ENCODE measurements at places on chromosomes 13 and 19.
A peak's percentile ranks its signal among the peaks of the same experiment; 100 is the strongest.

- H3K27ac ChIP-seq, result peak overlapping the region; percentile 61
- no peaks in the 10 kb centered on the region for H3K36me3 ChIP-seq
- no peak for DNase-seq
These were observed 20.4 kb downstream of the MYCBP2 start for GRCh38 chr13:77306458-77306857.

- H3K36me3 ChIP-seq, result no peaks in the 10 kb centered on the region
- no peaks in the 10 kb centered on the region for H3K27me3 ChIP-seq
- no peaks in the 10 kb centered on the region for H3K4me1 ChIP-seq
- no peak for DNase-seq
These were observed 27.0 kb upstream of the ARGLU1 start for GRCh38 chr13:106594980-106595379.

DNA sequence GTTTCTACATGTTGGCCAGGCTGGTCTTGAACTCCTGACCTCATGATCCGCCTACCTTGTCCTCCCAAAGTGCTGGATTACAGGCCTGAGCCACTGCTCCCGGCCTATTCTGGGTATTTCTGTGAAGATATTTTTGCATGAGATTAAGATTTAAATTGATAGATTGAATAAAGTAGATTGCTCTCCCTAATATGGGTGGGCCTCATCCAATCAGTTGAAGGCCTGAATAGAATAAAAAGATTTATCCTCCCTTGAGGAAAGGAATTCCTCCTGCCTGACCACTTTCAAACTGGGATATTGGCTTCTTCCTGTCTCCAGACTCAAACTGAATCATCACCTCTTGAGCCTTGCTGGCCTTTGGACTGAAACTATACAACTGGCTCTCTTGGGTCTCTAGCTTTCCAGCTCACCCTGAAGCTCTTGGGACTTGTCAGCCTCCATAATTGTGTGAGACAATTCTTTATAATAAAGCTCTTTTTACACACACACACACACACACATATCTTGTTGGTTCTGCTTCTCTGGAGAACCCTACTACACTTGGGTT lies 36.1 kb upstream of the CXCL17 start:
- peaks cover 42% of the 10 kb centered on the region for H3K4me1 ChIP-seq
- H3K4me3 ChIP-seq, result no peak overlapping the region
- H3K27me3 ChIP-seq, result no peaks in the 10 kb centered on the region

DNA sequence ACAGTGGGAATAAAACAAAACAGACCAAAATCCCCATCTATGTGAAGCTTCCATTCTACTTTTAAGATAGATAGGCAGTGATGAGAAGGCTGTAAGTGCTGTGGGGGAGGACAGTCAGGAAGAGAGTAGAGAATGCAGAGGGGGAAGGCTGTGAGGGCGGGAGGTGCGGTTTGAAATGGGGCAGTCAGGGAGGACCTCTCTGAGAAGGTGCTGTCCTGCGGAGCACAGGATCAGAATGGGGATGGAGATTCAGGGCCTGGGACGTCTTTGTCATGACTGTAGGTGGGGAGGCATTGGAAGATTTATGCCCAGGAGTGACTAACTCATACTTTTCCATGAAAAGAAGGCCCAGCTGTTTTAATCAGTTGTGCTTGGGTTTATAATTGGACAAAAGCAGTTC lies 3.9 kb upstream of the GPR183 start:
- H3K4me3 ChIP-seq, result no peak overlapping the region
- no peak for DNase-seq
- H3K4me1 ChIP-seq, result peaks cover 32% of the 10 kb centered on the region
- no peaks in the 10 kb centered on the region for H3K27me3 ChIP-seq
- H3K36me3 ChIP-seq, result peaks cover 5% of the 10 kb centered on the region
- H3K27ac ChIP-seq, result no peak overlapping the region

- no peaks in the 10 kb centered on the region for H3K27me3 ChIP-seq
- peaks cover 28% of the 10 kb centered on the region for H3K4me1 ChIP-seq
- no peak overlapping the region for H3K27ac ChIP-seq
- H3K4me3 ChIP-seq, result no peak overlapping the region
These were observed 162.5 kb upstream of the TSHZ3 start for GRCh38 chr19:31511696-31512095.

DNA sequence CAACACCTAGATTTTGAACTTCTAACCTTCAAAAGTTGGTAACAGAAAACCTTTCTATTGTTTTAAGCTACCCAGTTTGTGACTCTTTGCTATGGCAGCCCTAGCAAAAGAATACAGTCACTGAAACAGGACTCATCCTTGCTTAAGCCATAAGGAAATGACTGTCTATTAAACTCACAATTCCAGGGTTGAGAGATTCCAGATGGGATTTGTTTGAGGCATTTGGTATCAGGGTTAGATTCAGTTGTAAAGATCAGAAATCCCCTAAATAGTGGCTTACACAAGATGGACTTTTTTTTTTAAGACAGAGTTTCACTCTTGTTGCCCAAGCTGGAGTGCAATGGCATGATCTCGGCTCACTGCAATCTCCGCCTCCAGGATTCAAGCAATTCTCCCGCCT lies 41.1 kb upstream of the RGCC start:
- no peak overlapping the region for H3K4me3 ChIP-seq
- H3K27me3 ChIP-seq, result no peaks in the 10 kb centered on the region
- no peaks in the 10 kb centered on the region for H3K4me1 ChIP-seq
- DNase-seq, result no peak
- H3K27ac ChIP-seq, result no peak overlapping the region

GRCh38 chr13:101838323-101838722 lies 385.8 kb downstream of the ITGBL1 start:
- H3K4me1 ChIP-seq, result peaks cover 14% of the 10 kb centered on the region
- no peak overlapping the region for H3K27ac ChIP-seq
- no peaks in the 10 kb centered on the region for H3K36me3 ChIP-seq

- no peaks in the 10 kb centered on the region for H3K36me3 ChIP-seq
- peak overlapping the region; percentile 85 for H3K4me3 ChIP-seq
- no peak overlapping the region for H3K27ac ChIP-seq
- H3K27me3 ChIP-seq, result peaks cover 76% of the 10 kb centered on the region
- no peak for DNase-seq
These were observed 353 bp downstream of the ENOX1 start for GRCh38 chr13:43786472-43786765.

GRCh38 chr13:98427331-98427995 lies 149.4 kb downstream of the STK24 start:
- peaks cover 28% of the 10 kb centered on the region for H3K36me3 ChIP-seq
- peaks cover 6% of the 10 kb centered on the region for H3K4me1 ChIP-seq
- no peak for DNase-seq
- no peak overlapping the region for H3K27ac ChIP-seq
- no peak overlapping the region for H3K4me3 ChIP-seq

DNA sequence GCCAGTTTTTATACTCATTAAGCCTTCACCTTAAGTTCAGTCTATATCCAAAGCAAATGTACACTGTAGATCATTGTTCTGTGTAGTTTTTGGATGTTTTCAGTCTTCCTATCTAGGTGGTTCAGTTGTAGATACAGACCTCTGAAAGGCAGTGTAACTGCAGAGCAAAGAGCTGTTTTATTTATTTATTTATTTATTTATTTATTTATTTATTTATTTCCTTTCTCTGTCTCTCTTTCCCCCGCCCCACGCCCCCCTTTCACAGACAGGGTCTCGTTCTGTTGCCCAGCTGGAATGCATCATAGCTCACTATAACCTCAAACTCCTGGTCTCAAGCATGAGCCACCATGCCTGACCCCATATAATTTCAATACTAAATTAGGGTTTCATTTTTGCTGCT lies 281.8 kb upstream of the KLHL1 start:
- DNase-seq, result no peak
- no peaks in the 10 kb centered on the region for H3K36me3 ChIP-seq
- no peak overlapping the region for H3K27ac ChIP-seq
- H3K27me3 ChIP-seq, result peaks cover 58% of the 10 kb centered on the region

DNA sequence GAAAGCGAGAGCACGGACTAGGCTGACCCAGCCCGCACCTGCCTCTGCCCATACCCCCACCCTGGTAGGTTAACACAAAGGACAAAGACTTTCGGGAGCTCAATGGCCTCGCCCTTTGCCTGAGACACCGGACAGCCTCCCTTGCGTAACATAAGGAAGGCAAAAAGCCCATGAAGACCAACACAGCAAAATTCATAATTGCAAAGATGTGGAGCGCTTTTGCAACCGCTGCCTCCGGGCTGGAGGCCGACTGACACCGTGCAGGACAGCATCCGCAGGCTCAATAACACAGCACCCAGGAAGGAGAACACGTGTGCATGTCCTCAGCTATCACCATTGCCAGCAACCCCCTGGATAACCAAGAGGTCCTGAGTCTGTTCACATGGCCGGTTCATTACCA lies 15.4 kb downstream of the LILRA1 start:
- peaks cover 9% of the 10 kb centered on the region for H3K27me3 ChIP-seq
- H3K4me1 ChIP-seq, result no peaks in the 10 kb centered on the region
- no peak for DNase-seq
- H3K4me3 ChIP-seq, result no peak overlapping the region
- H3K27ac ChIP-seq, result no peak overlapping the region
- H3K36me3 ChIP-seq, result peaks cover 63% of the 10 kb centered on the region

DNA sequence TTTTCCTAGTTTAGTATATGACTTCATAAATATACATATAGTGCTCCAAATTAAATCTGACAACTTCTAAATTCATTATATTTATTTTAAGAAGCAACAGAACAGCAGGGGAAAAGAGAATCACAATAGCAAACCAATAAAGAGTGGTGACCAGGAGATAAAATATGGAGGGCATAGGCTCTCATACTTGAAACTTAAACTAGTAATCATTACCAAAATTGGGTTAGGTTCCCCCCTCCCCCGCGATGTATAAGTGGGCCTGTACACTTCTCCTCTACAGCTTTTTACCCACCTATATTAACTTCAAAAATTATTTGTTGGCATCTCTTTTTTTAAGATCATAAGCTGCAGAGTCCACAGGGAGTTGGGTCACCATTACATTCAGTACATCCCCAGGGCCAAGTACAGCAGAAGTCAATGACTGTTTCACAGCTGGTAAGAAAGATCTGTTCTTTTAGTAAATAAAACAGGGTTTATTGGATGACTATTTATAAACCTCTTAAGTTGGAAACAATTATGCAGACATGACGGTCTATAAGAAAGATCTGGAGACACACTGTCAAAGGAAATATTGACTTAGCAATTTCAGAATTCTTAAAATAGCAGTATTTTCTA lies 29.4 kb downstream of the KLF12 start:
- H3K27me3 ChIP-seq, result no peaks in the 10 kb centered on the region
- H3K36me3 ChIP-seq, result peaks cover 15% of the 10 kb centered on the region
- H3K27ac ChIP-seq, result no peak overlapping the region
- H3K4me3 ChIP-seq, result no peak overlapping the region
- H3K4me1 ChIP-seq, result peaks cover 3% of the 10 kb centered on the region

GRCh38 chr13:113151745-113152690 lies 6.4 kb upstream of the PROZ start:
- no peak overlapping the region for H3K27ac ChIP-seq
- no peak for DNase-seq
- peaks cover 17% of the 10 kb centered on the region for H3K4me1 ChIP-seq

DNA sequence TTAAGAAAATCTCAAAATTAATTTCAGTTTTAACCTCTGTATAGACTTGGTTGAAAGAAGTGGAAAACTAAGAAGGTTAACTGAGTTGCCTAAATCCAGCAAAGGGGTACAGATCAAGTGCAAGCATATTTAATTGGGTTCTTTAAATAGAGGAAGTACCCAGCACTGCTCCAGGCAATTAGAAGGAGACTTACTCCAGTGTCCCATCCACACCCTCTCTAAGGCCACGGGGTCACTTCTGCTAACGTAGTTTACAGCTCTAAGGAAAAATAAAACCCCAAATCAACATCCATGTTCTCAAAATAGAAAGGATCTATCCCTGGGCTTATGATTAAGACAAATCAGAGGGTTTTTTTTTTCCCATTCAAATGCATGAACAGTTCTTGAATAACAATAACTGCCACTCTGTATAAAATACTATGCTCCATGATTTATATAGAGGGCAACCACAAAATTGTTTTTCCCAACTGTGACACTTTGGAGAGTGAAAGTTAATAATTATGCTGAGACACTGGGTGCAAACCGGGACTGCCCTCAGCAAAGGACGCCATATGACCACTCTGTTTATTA lies 4.6 kb downstream of the FRY start:
- no peak for DNase-seq
- no peak overlapping the region for H3K4me3 ChIP-seq
- H3K27ac ChIP-seq, result no peak overlapping the region
- no peaks in the 10 kb centered on the region for H3K36me3 ChIP-seq
- H3K4me1 ChIP-seq, result peaks cover 32% of the 10 kb centered on the region

DNA sequence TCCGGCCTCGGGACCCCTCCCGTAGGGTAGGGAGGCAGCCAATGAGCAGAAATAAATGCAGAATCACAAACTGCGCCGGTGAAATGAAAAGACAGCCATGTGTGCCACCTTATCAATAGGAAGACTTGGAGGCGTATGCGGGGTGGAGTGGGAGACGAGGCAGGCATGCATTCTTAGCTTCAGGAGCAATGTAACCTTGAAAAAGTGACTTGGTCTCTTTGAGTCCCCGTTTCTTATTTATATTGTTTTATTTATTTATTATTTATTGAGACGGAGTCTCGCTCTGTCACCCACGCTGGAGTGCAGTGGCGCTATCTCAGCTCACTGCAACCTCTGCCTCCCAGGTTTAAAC lies 16.0 kb downstream of the SSC5D start:
- H3K36me3 ChIP-seq, result peaks cover 7% of the 10 kb centered on the region
- H3K4me3 ChIP-seq, result no peak overlapping the region
- H3K27me3 ChIP-seq, result peaks cover 84% of the 10 kb centered on the region
- no peak for DNase-seq

DNA sequence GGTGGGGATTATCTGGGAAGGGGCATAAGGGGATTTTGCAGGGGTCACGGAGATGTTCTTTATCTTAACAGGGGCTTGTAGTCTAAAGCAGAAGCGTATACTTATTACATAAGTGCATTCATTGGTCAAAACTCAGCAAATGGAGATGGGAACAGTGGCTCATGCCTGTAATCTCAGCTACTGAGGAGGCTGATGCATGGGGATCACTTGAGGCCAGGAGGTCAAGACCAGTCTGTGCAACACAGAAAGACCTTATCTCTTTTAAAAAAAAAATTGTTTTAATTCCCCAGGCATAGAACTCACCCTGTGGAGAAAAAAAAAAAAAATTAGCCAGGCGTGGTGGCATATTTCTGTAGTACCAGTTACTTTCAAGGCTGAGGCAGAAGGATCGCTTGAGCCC lies 18.9 kb downstream of the FAM187B start:
- H3K4me3 ChIP-seq, result no peak overlapping the region
- no peak overlapping the region for H3K27ac ChIP-seq
- peaks cover 17% of the 10 kb centered on the region for H3K4me1 ChIP-seq
- 0 out of 2 replicates have a peak, but pooled peaks cover 4% of the 10 kb centered on the region for H3K36me3 ChIP-seq

GRCh38 chr19:18274219-18274780 lies at the start of gene IQCN:
TSS of gene IQCN (minus strand) at chr19:18274452. CDS start at chr19:18269478, 4,974 bp downstream.
- peaks cover 18% of the 10 kb centered on the region for H3K4me1 ChIP-seq
- peaks cover 6% of the 10 kb centered on the region for H3K36me3 ChIP-seq
- H3K4me3 ChIP-seq, result no peak within 1 kb of the TSS
- H3K27me3 ChIP-seq, result peaks cover 11% of the 10 kb centered on the region
- no peak for DNase-seq
- H3K27ac ChIP-seq, result peak within 1 kb of the TSS; percentile 53

GRCh38 chr19:5680084-5680436 lies 256 bp downstream of the MICOS13 start:
- H3K36me3 ChIP-seq, result no peaks in the 10 kb centered on the region
- peak overlapping the region; percentile 99 for H3K4me3 ChIP-seq
- peak overlapping the region; percentile 92 for H3K27ac ChIP-seq
- H3K4me1 ChIP-seq, result peaks cover 12% of the 10 kb centered on the region

- no peak overlapping the region for H3K27ac ChIP-seq
- no peak overlapping the region for H3K4me3 ChIP-seq
- H3K4me1 ChIP-seq, result 0 out of 2 replicates have a peak, but pooled peaks cover 2% of the 10 kb centered on the region
- H3K27me3 ChIP-seq, result peaks cover 5% of the 10 kb centered on the region
- DNase-seq, result no peak
These were observed 4.6 kb upstream of the FAM32A start for GRCh38 chr19:16180611-16181010.

GRCh38 chr13:95153647-95154412 lies 147.4 kb downstream of the ABCC4 start:
- peak overlapping the region; percentile 30 for H3K4me3 ChIP-seq
- no peak overlapping the region for H3K27ac ChIP-seq
- H3K27me3 ChIP-seq, result peaks cover 25% of the 10 kb centered on the region
- H3K4me1 ChIP-seq, result peaks cover 41% of the 10 kb centered on the region
- DNase-seq, result no peak
